ENCODE measurements at places on chromosomes 6 and 20.

- peaks cover 18% of the 10 kb centered on the region for H3K4me1 ChIP-seq
- H3K27me3 ChIP-seq, result no peaks in the 10 kb centered on the region
- H3K27ac ChIP-seq, result peak within 1 kb of the TSS; percentile 95
- peaks cover 55% of the 10 kb centered on the region for H3K36me3 ChIP-seq
- peak within 1 kb of the TSS; percentile 95 for H3K4me3 ChIP-seq
- peak; percentile 97 for DNase-seq
Observed at GRCh38 chr6:10747251-10747972, at the start of gene TMEM14B. TSS of gene TMEM14B (plus strand) at chr6:10747805. CDS start at chr6:10749246, 1,441 bp downstream.

DNA sequence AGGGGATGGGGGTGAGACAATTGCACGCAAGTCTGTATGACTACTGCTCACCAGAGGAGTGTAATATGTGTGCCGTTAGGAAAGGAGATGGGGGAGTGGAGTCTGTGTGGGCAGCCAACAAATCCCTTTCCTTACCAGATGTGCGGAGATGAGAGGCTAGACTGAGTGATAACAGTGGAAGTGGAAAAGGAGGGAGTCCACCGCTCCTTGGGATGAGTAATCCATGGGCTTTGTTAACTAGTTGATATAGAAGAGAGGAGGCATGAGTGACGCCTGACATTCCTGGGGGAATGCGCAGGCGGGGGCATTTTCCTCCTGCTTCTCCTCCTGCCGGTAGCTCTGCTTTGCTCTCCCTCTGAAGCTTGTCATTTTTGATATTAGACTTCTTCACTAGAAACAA, 13.5 kb upstream of the SMIM26 start:
- no peak overlapping the region for H3K4me3 ChIP-seq
- no peak for DNase-seq
- H3K27me3 ChIP-seq, result no peaks in the 10 kb centered on the region
- peaks cover 83% of the 10 kb centered on the region for H3K36me3 ChIP-seq
- H3K27ac ChIP-seq, result no peak overlapping the region

DNA sequence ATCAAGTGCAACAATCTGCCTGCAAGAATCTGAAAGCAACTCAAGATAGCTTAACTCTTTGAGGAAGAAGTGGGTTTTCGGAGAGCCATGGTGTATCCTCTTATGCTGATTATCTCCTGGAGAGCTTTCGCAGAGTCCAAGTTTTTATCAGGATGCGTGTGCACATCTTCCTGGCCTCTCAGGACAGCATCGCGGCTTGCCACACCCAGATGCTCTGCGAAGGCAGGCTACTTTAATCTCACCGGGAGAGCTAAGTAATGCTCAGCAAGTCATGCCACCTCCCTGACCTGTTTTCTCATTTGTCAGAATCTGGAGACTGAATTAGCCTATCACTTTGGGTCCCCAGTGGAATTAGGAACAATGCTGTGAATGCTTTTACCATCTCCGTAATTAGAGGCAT, 52.9 kb downstream of the TTI1 start:
- no peaks in the 10 kb centered on the region for H3K27me3 ChIP-seq
- no peak overlapping the region for H3K4me3 ChIP-seq
- peaks cover 6% of the 10 kb centered on the region for H3K4me1 ChIP-seq
- H3K27ac ChIP-seq, result no peak overlapping the region
- DNase-seq, result no peak
- peaks cover 18% of the 10 kb centered on the region for H3K36me3 ChIP-seq

- H3K27ac ChIP-seq, result no peak overlapping the region
- no peak overlapping the region for H3K4me3 ChIP-seq
- no peaks in the 10 kb centered on the region for H3K27me3 ChIP-seq
- H3K4me1 ChIP-seq, result peaks cover 12% of the 10 kb centered on the region
- DNase-seq, result no peak
Observed at GRCh38 chr20:48281501-48281900, 496.2 kb upstream of the SULF2 start.

DNA sequence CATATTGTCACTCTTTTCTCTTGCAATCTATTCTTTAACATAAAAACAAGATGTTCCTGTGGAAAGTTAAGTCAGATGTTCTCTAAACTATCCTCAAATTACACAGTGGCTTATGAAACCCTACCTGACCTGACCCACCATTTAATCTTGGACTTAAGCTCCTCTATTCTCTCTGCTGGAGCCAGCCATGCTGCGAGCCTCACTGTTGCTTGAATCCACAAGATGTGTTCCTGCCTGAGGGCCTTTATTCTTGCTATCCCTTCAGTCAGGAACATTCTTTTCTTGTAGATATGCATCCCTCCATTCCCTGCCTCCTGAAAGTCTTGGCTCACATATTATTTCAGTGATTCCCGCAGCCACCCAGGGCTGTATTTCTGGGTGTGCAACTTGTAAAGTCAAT, 283.2 kb downstream of the EPHA7 start:
- no peaks in the 10 kb centered on the region for H3K4me1 ChIP-seq
- H3K27me3 ChIP-seq, result peaks cover 46% of the 10 kb centered on the region
- DNase-seq, result no peak
- no peak overlapping the region for H3K4me3 ChIP-seq
- H3K36me3 ChIP-seq, result no peaks in the 10 kb centered on the region
- H3K27ac ChIP-seq, result no peak overlapping the region

GRCh38 chr20:10020937-10021336, 13.8 kb upstream of the ANKEF1 start:
- no peaks in the 10 kb centered on the region for H3K36me3 ChIP-seq
- no peaks in the 10 kb centered on the region for H3K4me1 ChIP-seq
- H3K27ac ChIP-seq, result no peak overlapping the region
- no peaks in the 10 kb centered on the region for H3K27me3 ChIP-seq

DNA sequence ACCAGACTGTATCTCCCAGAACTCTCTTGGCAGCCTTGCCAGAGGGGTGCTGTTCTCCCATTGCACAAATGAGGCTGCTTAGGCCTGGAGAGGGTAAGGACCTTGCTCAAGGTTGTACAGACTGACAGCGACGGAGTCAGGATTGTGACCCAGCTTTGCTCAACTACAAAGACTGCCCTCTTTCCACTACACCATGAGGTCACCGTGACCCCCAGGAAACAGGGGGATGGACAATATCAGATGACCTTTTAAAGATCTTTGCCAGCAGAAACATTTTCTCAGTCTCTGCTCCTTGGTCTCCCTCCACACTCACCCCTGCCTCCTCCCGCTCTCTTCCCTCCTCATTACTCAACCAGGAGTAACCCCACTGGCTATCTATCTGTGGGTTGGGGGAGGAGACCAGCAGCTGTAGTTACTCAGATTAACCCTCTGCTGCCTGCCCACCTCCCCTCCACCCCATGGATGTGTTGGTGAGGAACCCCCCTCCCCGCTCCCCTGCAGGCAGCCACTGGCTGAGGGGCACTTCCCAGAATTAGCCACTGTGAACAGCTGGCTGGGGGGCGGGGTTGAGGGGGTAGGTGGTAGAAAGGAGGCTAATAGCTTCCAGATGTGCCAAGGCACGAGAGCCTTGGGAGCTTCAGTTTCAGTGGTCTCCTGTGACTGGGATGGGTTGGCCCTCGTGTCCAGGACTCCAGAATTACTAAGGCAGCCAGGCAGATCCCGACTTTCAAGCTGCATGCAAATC, 26.9 kb upstream of the MRPS18A start:
- no peaks in the 10 kb centered on the region for H3K36me3 ChIP-seq
- DNase-seq, result no peak
- peaks cover 5% of the 10 kb centered on the region for H3K4me1 ChIP-seq
- no peak overlapping the region for H3K4me3 ChIP-seq
- peaks cover 20% of the 10 kb centered on the region for H3K27me3 ChIP-seq

All from MCF 10A (cell line).